ENCODE measurements at places on chromosomes 3 and 15. TPM values are rescaled to one million over a fixed set of nuclear protein-coding genes. Genes with fewer than 3 reads are reported as not detected.

DNA sequence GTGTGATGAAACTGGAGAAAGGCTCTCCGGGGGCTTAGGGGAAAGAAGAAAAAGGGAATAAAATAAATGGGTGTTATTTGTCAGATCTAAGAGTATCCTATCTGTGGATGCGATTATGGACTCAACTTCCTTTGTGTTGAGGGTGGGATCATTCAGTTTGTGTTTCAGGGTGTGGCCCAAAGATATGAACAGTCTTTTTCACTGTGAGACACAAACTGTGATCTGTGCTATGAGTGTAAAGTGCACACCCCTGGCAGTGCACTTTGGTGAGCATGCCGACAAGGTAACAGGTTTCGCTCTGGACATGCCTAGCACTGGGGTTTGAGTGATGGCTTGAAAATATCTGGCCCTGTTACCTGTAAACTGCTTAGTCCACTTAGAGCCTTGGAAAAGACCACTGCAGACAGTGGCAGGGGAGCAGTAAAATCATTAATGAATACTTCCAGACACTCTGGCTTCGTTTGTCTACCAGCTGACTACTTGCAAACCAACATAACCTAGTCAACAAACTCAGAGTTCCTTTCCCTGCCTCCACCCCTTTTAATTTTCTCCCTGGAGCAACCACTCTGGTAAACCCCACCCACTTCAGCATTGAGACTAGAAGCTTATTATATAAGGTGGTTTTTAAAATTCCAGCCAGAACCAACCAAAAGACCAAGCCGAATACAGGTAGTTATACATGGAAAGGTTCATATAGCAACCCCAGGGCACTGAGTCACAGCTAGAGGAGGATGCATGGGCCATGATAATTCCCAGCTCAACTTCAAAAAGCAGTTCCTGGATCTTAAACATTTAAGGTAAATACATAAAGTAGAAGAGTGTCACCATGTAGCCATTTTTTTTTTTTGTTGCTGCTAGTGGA, 55.1 kb downstream of the TAMM41 start:
- no peak for DNase-seq

The LEKR1 gene
- total RNA-seq, result 2.2 TPM

GRCh38 chr3:158748237-158748828, 16.1 kb upstream of the RARRES1 start:
- DNase-seq, result peak; percentile 62

DNA sequence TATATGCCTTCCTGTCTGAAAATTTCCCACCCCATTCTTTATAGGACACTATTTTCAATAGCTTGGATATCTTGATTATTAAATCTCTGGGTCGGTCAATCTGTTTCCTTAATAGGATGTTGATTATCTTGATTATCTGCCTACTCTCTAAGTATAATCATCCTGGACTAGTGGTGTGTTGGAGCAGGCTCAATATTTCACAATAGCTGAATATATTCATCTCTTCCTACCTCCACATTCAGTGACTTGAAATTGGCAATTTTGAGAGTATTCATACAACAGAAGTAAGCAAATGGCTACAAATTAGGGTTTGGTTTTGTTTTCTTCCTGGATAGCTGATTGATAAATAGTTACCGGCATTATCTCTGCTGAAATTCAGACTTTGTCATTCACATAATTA, 1162.6 kb downstream of the ROBO1 start:
- DNase-seq, result no peak

- no peak for DNase-seq
Measured at GRCh38 chr3:53097887-53098286, 32.3 kb downstream of the RFT1 start.

The ARIH2 gene
- 76.7 TPM for total RNA-seq

The GOLGA8G gene
- not detected for total RNA-seq

DNA sequence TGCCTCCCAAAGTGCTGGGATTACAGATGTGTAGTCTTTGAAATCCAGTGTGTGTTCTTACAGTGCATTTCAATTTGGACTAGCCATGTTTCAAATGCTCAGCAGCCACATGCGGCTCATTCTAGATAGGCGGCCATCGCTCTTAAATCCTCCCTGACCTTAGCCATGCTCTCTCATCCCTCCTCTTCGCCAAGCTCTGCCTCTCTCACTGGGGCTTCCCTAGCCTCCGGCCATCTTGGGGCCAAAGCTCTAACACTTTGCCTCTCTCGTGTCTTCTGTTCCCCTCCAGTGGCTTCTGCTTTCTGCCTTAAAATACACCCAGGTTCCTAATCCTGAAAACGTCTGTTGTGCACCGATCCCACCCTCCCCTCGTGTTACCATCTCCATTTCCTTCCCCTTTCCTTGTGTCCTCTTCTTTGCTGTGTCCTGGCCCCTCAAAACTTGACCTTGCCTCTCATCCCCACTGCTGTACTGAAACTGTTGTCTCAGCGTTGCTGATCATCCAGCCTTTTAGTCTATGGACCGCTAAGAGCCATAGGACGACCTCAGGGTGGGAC, 1.4 kb upstream of the GHRL start:
- no peak for DNase-seq

GRCh38 chr15:78197632-78198031, 36.7 kb downstream of the ACSBG1 start:
- DNase-seq, result no peak

GRCh38 chr3:160090653-160091052, 102.0 kb downstream of the IL12A start:
- no peak for DNase-seq

DNA sequence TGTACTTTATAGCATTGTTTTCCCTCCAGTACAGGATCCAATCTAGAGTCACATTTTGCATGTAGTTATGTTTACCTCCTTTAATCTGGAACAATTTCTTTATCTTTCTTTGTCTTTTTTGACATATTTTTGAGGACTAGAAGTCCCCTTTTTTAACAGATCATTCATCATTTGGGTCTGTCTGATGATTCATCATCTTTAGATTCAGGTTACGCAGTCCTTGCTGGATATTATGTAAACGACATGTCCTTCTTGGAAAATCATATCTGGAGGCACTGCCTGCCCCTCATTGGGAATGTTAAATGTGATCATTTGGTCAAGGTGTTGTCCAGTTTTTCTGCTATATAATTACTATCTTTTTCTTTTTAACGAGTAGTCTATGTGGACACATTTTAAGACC, 18.3 kb downstream of the TGM4 start:
- DNase-seq, result no peak

GRCh38 chr3:34881026-34881425, 758.3 kb upstream of the ARPP21 start:
- no peak for DNase-seq

- DNase-seq, result no peak
Measured at GRCh38 chr15:68346979-68347378, 69.4 kb downstream of the FEM1B start.

- no peak for DNase-seq
Measured at GRCh38 chr15:92839696-92840095, 60.4 kb upstream of the CHD2 start.

The XXYLT1 gene
- 8.8 TPM for total RNA-seq

DNA sequence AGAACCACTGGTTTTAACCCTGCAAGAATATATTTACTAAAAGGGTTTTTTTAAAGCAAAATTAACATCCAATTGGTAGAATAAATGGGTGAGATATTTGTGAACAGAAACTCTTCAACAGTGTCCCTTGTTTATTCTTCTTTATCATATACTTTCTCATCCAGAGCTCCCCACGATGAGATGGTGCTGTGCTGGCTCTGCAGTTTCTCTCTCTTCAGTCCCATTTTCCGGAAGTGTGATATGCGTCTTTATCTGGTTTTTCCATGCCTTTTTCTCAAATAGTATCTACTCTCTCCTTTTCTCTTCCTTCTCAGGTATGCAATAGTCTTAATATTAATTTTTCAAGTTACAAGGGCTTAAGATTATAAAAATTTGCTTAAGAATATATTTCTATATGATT, 1.5 kb downstream of the EAF2 start:
- no peak for DNase-seq

DNA sequence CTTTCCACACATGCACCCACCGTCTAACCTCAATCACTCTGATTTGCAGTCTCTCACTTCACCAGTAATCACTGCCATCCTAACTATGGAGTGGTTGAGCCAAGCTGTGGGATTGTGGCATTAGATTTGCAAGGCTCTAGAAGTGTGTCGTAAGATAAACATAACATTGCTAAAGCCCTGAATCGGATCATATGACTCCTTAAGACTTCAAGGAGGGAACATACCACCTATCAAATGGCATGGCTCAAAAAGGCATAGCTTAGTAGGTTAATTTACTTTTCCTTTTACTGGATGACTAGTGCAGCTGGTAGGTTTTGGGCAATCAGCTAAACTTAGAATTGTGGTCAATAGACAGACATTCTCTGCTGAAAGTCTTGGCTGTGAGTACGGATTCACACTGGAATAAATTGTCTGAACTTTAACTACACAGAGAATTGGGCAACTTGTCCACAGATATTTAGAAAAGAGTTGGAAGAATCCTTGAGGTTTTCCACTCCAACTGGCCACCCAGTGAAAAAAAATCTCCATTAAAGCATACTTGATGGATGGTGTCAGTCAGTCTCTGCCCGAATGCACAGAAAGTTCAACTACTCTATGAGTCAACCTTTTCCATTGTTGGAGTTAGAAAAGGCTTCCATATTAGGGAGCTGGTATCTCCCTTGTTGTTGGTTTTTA, 476.7 kb upstream of the CBLB start:
- DNase-seq, result no peak

The RPN1 gene
- total RNA-seq, result 226 TPM

The MCCC1 gene
- total RNA-seq, result 46.4 TPM

- no peak for DNase-seq
Measured at GRCh38 chr3:123038751-123039150, 11.2 kb upstream of the SEMA5B start.

The ALDH1A3 gene
- total RNA-seq, result 2.1 TPM

- no peak for DNase-seq
Measured at GRCh38 chr3:130395331-130395730, 49.9 kb downstream of the COL6A5 start.

DNA sequence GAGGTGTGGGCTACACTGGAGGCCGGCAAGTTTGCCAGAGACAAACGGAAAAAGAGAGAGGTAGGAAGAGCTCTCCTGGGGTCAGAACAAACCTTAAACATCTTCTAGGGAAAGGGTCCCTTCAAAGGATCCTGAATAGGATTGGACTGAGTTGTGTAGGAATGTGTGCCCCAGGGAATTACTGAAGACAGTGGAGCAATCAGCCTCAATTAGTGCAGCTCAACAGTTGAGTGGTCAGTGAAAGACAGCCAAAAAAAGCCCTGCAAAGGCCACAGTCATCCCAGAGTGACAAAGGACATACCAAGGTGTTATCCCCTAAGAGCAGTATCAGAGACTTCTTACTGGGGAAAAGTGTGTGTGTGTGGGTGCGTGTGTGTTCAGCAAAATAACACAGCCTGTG, 70.3 kb downstream of the NUP210 start:
- DNase-seq, result no peak

DNA sequence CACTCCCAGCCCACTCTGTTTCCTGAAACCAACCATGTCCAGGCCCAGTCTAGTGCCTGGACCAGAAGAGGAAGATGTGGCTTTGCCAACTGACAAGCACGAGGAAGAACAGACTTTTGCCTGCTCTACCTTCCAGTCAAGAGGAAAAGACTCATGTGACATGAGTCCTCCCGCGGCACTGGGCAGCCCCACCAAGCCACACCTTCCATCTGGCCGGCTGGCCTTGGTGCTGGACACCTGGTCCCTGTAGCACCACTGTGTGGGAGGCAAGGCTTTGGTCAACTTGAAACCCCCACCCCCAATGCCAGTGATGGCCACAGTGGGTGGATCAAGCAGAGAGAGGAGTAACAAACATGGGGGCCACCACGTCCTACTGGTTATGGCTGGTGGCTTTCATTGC, 12.5 kb downstream of the CHDH start:
- no peak for DNase-seq

GRCh38 chr3:52172262-52172757, 18.1 kb upstream of the POC1A start:
- DNase-seq, result no peak

GRCh38 chr3:133384331-133385027, 15.4 kb upstream of the BFSP2 start:
- DNase-seq, result peak; percentile 43

The QTRT2 gene
- 16.4 TPM for total RNA-seq

The KLF15 gene
- 28.1 TPM for total RNA-seq

- DNase-seq, result no peak
Measured at GRCh38 chr3:112761062-112761638, 85.5 kb downstream of the CD200R1L start.

The PLA1A gene
- total RNA-seq, result 1.6 TPM

The LRRK1 gene
- 15.7 TPM for total RNA-seq

- DNase-seq, result no peak
Measured at GRCh38 chr15:86079508-86080266, at the start of gene AGBL1. Gene AGBL1, plus strand, starts transcription at chr15:86079871.

- no peak for DNase-seq
Measured at GRCh38 chr15:78415284-78415683, 22.7 kb upstream of the IREB2 start.

The FBXW12 gene
- not detected for total RNA-seq

DNA sequence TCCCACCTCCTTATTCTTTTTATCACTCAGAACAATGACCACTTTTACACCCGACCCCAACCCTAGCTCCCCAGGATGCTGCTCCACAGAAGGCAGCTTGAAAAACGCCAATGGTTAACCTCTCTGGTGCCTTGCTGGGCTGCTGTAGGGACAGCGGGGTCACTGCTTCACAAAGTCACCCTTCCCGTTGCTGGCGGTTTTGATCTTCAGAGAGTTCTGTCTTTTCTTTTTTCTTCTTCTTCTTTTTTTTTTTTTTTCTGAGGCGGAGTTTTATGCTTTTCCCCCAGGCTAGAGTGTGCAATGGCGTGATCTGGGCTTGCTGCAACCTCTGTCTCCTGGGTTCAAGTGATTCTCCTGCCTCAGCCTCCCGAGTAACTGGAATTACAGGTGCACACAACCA, 20.7 kb downstream of the CEP19 start:
- DNase-seq, result no peak

- DNase-seq, result no peak
Measured at GRCh38 chr3:71454512-71455403, 128.8 kb downstream of the FOXP1 start.

The LRRC3B gene
- 0.37 TPM for total RNA-seq

The SLC22A14 gene
- 0.46 TPM for total RNA-seq

- DNase-seq, result no peak
Measured at GRCh38 chr3:138081371-138082084, 33.9 kb downstream of the DZIP1L start.

- DNase-seq, result peak; percentile 58
Measured at GRCh38 chr3:66138336-66139313, 82.2 kb upstream of the SLC25A26 start.

The SAMD7 gene
- not detected for total RNA-seq

- peak; percentile 8 for DNase-seq
Measured at GRCh38 chr15:68504681-68505170, 72.8 kb upstream of the ITGA11 start.

The EPHB3 gene
- 10.2 TPM for total RNA-seq

GRCh38 chr15:71180986-71181853, 65.9 kb downstream of the THSD4 start:
- no peak for DNase-seq

GRCh38 chr3:41920406-41920965, 41.4 kb downstream of the ULK4 start:
- DNase-seq, result no peak

The DCLK3 gene
- total RNA-seq, result 0.12 TPM

- no peak for DNase-seq
Measured at GRCh38 chr15:90918034-90918788, 14.1 kb downstream of the HDDC3 start.

The GABRB3 gene
- 91.6 TPM for total RNA-seq

All from mucosa of gallbladder (tissue), 1 donor.